ENCODE measurements at places on chromosomes 11 and 22.

GRCh38 chr11:68704887-68705286, 20.5 kb downstream of the GAL start:
- DNase-seq, result no peak

DNA sequence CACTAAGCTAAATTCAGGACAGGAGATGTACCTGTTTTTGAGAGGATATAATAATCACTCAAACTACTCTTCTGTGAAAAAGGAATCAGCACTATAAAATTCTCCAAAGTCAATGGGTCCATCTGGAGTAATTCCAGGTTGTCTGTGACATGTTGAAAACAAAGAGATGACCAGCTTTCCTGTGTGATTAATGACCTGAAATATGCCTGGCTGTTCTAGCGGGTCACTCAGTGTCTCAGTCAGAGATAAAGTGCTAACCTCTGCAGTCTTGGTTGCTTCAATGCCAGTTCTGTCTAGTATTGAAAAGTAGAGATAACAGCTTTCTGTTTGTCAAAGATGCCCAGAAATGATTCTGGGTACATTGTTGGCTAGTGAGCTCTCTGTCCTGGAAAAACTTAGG, 722.6 kb upstream of the TENM4 start:
- no peak for DNase-seq

DNA sequence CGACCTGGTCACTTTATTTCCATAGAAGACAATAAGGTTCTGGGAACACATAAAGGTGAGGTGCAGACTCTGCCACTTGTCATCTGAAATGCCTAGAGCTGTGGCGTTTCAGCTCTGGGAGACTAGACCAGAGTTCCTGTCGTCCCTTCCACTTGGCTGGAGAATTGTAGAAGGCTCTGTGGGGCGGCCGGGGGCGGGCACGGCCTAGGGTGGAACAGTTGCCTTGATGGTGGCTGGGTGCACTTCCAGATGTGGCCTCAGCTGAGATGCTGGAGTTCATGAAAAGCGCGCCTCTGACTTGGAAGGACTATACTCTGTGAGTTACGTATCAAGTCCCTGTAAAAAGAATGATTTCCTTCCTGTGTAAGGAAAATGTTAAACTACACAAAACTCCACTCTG, 16.8 kb downstream of the TRMU start:
- DNase-seq, result no peak

DNA sequence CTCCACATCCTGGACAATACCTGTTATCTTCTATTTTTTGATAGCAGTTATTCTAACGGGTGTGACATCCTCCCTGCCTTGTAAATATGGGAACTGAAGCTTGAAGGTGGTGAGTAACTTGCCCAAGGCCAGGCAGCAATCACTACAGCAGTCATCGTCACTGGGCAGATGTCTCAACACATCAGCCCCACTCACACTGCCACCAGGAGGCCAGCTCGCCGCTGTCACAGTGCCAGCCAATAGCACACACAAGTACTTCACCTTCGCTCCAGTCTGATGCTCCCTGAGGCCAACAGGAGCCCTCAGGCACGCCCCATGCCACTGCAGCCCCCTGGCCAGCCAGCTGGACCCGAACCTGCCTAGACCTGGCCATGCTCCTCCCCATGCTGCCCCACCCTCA, 4.9 kb upstream of the TTLL1 start:
- peak; percentile 75 for DNase-seq

GRCh38 chr11:86182976-86183584, 61.5 kb upstream of the EED start:
- peak; percentile 66 for DNase-seq

- no peak for DNase-seq
Measured at GRCh38 chr11:102833731-102834130, 9.7 kb downstream of the MMP3 start.

GRCh38 chr11:65071907-65072630, 11.8 kb downstream of the CDCA5 start:
- DNase-seq, result no peak

GRCh38 chr22:45101515-45102227, 62.1 kb upstream of the NUP50 start:
- no peak for DNase-seq

DNA sequence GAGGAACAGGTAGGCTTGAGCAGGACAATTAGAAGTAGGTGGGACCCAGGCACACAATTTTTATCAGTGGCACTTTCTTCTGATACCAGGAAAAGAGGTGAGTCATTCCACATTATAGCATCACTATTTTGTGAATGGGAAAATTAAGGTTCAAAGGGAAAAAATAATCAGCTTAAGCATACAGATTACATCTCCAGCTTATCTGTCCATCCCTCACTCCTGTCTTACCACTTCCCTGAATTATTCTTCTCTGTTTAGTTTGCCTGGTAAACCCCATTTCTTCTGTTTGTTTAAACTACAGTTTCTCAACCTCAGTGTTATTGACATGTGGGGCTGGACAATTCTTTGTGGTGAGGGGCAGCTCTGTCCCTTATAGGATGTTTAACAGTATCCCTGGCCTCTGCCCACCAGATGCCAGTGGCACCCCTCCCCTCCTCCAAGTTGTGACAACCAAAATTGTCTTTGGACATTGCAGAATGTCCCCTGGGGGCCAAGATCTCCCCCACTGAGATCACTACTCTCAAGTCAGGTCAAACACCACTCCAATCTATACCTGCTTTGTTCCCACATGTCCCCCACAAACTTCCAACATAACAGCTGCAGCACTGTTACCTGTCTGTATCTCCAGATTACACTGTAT, 8.5 kb upstream of the XBP1 start:
- no peak for DNase-seq

DNA sequence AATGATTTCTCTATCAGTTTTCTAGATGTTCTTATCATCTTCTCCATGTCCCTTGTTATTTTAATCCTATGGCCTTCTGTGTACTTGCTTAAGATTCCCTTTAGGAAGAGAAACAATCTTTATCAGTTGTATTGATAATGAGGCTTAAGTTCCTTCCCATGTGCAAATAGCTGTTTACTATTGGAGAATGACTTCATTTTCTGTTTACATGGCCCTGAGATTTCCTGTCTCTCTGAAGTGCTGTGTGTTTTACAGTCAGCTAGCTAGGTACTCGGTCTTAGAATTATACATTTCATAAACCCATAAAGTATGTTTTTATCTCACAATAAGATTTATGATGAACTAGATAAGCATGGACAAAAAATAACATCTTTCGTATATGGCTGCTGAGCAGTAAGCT, 67.5 kb upstream of the CCDC179 start:
- no peak for DNase-seq

DNA sequence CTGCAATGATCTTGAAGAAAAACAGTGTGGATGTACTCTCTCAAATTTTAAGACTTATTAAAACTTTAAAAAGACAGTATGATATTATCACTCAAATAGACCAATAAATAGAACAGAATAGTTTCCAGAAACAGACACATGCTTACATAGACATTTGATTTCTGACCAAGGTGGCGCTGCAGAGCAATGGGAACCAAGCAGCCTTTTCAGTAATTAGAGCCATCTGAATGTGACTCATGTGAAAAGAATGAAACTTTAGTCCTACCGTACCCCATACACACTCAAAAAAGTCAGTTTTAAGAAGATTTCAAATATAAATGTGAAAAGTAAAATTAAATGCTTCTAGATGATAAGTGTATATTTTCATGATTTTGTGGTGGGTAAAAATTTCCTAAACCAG, 74.2 kb upstream of the MS4A8 start:
- DNase-seq, result peak; percentile 54

- DNase-seq, result no peak
Measured at GRCh38 chr11:20489948-20490347, 102.4 kb downstream of the PRMT3 start.

- no peak for DNase-seq
Measured at GRCh38 chr11:123560006-123560405, 94.4 kb downstream of the SCN3B start.

- peak; percentile 80 for DNase-seq
Measured at GRCh38 chr22:44685384-44686056, 16.5 kb upstream of the PRR5 start.

GRCh38 chr22:43385770-43386641, 25.8 kb upstream of the MPPED1 start:
- DNase-seq, result peak; percentile 71

GRCh38 chr11:130212431-130212961, 52.9 kb downstream of the ST14 start:
- DNase-seq, result no peak

DNA sequence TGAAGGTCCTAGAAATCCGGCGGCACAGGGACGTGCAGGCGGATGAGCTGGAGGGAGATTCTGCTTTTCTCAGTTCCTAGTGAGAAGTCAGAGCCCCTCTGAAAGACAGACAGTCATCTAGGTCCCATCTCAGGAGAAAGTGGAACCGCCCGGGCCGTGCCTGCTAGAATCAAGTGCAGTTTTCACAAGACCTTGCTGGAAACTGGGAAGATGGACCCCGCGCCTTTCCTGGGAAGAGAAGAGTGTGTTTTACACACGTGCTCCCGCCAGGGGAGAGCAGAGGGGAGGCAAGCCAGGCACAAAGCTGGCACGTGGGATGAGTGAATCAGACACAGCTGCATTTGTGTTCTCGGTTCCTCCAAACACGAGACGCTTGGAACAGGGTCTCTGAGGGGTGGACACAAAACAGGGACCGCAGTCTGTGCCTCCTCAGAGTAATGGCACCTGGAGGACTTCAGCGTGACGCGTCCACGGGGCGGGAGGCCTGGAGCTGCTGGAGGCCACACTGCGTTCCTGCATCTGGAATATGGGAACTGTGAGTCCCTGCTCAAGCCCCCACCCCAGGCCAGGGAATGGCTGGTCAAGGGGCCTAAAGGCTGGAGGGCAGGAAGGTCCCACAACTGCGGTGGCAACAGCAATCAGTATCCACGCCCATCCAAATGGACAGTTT, 218.3 kb downstream of the BRD1 start:
- DNase-seq, result no peak

- no peak for DNase-seq
Measured at GRCh38 chr11:35515224-35515623, 10.2 kb downstream of the PAMR1 start.

- DNase-seq, result no peak
Measured at GRCh38 chr11:8221917-8222495, 41.7 kb downstream of the LMO1 start.

DNA sequence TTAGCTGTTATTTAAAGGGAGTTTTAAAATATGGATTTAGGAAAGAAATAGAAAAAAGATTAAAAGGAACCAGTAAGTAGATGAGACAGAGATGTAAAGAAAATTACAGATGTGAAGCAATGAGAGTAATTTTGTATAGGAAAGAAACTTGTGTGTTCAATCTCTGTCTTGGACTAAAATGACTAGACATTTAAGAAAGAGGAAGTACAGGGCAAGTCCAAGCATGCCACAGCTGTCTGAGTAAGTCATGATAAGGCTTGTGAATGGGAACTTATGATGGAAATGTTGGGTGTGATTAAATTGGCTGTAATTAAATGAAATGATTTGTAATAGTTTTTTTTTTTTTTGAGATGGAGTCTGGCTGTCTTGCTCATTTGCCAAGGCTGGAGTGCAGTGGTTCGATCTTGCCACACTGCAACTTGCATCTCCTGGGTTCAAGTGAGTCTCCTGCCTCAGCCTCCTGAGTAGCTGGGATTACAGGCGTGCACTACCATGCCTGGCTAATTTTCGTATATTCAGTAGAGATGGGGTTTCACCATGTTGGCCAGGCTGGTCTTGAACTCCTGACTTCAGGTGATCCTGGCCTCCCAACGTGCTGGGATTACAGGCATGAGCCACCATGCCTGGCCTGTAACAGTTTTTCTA, 5.9 kb upstream of the ACY3 start:
- DNase-seq, result no peak

DNA sequence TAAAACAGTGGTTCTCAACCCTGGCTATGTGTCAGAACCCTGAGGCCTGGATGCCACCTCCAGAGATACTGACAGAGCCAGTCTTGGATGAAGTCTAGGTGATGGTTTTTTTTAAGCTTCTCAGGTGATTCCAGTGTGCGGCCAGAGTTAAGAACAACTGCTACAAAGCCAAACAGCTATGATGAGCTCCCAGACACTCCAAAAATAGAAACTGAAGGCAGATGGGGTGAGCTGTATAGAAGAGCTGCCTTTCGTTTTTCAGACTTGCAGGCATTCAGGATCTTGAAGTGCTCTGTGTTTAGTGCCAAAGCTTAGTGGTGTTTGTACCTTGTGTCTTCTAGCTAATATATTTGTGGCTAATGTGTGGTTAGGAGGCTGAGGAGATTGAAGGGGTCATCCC, 14.2 kb downstream of the SCUBE2 start:
- no peak for DNase-seq

Measured in mucosa of descending colon (tissue), 3 donors.